Fibroblast of skin of scalp (primary cell): ENCODE measurements at places on chromosomes 3 and 15.

DNA sequence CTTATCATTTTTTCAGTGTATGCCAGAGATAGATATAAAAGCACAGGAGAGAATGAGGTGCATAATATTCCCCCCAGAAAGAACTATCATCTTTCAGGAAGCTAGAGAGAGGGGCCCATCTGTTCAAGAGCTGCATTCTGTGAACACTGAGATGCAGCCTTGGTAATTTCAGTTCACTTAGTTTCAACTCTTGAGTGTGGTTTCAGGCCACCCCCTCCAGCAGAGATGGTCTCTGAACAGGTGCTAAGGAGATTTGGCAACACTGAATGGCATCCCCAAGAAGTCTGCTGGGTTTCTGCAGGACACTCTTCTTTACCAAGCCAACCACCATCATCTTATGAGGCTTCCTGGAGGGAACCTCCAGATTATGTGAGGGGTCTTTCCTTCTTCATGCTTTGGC lies 30.4 kb upstream of the LIMD1 start:
- no peak for DNase-seq

- DNase-seq, result no peak
Observed at GRCh38 chr3:15043408-15044171, 21.5 kb downstream of the MRPS25 start.

GRCh38 chr15:90750186-90750585 lies 33.0 kb downstream of the BLM start:
- no peak for DNase-seq

GRCh38 chr3:157574531-157574930 lies 71.3 kb upstream of the VEPH1 start:
- DNase-seq, result no peak

GRCh38 chr15:72365844-72366243 lies 10.0 kb downstream of the HEXA start:
- no peak for DNase-seq

DNA sequence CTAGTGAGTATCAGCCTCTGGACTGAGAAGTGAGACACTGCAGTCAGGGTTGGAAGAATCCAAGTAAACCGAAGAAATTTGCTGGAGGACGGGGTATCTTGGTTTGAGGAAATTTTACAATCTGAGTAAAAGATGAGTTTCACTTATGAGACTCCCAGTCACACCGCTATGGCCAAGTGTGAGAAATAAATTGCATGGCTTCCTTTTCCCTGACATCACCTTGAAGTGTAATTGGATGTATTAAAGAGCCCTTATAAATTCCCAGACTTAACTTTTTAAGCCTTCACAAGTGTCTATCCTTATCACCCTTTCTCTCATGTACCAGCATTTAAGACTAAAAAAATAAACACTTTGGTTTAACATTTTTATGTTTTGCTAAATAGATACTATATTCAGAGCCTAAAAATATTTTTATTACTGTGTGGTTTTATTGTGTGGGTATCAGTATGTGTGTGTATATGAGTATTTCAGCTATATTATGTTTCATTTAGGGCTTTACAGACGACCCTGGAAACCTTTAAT lies 23.8 kb downstream of the USP3 start:
- peak; percentile 27 for DNase-seq

DNA sequence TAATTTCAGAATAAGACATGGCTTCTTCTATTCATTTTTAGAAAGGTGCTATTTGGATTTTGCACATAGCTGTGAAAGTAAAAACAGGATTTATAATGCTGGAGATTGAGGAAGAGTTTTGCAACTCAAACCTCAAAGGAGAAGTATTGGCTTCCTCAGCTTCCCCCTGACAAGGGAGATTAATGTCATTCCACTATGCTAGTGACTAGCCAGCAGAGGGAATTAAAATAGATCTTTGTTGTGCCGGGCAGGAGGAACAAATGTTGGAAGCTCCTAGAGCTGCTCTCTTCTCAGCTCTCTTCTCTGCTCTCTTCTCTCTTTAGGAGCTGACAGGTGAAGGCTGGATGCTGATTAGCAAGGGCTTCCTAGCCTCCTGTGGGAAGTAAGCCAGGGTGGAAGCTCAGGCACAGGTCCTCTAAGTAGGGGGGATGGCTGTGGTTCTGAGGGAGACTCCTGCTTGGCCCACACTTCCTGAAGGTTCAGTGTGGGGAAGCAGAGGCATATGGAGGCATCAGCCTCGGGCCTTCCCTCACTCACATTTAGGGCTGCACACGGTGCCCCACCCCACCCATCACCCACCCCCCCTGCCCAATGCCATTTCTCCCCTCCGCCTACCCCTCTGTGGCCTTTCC lies 29.6 kb downstream of the CX3CR1 start:
- DNase-seq, result peak; percentile 13

DNA sequence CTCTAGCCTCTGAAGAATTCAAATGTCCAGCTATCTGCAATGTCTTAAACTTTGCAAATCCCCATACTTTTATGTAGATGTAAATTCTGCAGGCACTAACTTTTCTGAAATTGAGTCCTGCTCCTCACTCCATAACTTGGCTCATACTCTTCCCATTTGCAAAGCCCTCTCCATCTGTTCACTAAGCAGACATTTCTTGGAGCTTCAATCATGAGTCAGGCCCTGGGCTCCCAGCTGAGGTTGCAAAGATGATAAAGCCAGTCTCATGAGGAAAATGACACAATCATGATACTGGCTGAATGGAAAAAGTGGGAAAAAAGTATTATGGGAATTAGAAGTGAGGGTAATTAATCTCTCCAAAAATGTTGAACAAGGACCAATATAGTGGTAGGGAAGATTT lies 507.6 kb downstream of the NR2F2 start:
- DNase-seq, result no peak

- no peak for DNase-seq
Observed at GRCh38 chr15:29466292-29466691, 196.7 kb upstream of the NSMCE3 start.

DNA sequence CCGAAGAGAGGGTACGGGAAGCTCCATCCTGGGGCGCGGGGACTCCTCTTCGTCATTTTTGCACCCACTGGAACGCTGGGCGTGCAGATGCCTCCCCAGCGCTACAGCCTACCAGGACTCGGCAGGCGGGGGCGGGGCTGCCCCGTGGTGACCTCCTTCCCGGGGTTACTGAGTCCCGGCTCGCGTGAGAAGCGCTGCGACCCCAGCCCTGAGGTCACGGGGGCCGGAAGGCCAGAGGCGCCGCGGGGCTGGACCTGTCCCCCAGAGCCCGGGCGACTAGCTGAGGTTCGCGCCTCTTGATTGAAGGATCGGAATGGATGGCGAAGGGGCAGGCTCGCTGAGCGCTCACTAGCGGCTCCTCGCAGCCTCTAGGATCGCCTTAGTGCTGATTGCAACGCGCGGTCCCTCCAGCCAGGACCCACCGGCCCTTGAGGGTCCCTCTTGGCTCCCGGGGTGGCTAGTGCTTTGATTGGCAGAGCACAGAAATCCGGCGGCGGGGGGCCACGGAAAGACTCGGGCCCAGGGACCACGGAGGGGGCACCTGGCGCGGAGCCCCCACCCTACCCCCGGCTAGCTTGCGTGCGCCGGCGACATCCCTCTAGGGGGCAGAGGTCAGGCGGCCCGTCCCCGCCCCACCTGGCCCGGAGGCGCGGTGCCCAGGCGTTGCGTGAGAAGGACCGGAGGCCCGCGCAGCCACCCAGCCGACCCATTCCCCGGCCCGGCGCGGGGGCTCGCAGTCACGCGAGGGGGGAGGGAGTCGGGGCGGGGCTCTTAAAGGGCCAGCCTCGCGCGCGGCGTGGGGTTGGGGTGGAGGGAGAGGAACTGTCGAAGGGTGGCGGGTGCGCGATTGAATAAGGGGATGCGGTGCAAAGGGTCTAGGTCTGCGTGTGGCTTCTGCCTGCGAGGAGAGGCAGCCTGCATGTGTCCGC lies 781 bp upstream of the CYP1A1 start:
- DNase-seq, result peak; percentile 28

DNA sequence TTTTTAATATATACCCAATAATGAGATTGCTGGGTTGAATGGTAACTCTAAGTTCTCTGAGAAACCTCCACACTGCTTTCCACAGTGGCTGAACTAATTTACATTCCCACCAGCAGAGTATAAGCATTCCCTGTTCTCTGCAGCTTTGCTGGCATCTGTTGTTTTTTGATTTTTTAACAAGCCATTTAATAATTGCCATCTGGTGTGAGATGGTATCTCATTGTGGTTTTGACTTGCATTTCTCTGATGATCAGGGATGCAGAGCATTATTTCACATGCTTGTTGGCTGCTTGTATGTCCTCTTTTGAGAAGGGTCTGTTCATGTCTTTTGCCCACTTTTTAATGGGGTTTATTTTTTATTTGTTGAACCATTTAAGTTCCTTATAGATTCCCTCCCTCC lies 75.0 kb upstream of the EPHB3 start:
- no peak for DNase-seq

- DNase-seq, result no peak
Observed at GRCh38 chr3:159657176-159657575, 331.5 kb upstream of the IL12A start.

DNA sequence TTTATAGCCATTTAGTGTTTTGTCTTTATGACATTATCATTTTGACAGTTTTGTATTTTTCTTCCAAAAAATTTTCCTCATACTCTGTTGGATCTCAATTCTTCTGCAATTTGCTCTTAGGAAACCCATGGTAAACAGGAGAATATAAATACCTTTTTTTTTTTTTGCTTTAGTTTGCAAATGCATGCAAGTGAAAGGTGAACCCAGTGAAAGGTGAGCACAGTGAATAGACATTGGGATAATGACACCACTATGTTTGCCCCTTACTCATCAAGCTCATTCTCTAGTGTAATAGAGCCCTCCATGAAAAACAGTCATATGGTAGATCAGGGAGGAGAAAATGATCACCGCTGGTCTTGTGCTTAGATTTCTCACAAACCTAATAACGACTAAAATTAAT lies 59.0 kb upstream of the TRPC1 start:
- DNase-seq, result no peak

- DNase-seq, result no peak
Observed at GRCh38 chr3:25110642-25111041, 317.4 kb upstream of the RARB start.

DNA sequence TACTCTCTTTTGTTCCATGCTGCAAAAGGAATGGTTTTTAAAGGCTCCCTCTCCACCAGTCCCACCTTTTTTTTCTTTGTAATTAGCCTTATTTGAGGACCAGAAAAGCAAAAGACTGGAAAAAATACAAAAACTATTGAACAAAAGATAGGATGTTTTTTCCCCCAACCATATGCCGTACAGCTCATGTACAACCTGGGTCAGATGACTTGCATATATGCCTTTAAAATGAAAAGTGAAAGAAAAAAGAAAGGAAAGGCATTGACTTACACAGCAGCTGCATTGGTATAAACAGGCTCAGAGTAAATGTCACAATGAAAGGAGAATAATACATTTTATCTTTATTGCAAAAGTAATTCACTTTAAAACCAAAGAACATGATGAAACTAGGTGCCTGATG lies 69.5 kb upstream of the CMC1 start:
- DNase-seq, result no peak

- peak; percentile 84 for DNase-seq
Observed at GRCh38 chr3:191141728-191142127, 57.3 kb upstream of the OSTN start.

- peak; percentile 13 for DNase-seq
Observed at GRCh38 chr3:142963516-142964448, at the start of gene PAQR9. TSS of gene PAQR9 (minus strand) at chr3:142963674. CDS start at chr3:142963336, 338 bp downstream.

GRCh38 chr15:101308604-101309435 lies 13.8 kb upstream of the SNRPA1 start:
- DNase-seq, result no peak

DNA sequence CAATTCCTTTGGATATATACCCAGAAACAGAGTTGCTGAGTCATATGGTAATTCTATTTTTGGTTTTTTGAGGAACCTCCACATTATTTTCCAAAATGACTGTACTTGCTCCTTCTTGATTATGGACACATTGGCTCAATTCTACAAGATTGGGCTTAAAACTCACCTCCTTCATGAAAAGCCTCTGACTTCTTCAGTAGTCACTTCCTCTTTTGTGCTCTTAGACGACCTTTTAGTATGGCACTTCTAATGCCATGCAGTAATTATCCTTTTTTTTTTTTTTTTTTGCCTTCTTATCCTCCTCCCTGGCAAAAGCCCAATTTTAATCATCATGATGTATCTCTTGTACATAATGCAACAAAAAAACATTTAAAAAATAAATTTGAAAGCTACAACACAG lies 33.0 kb upstream of the ABHD17C start:
- no peak for DNase-seq

- peak; percentile 67 for DNase-seq
Observed at GRCh38 chr3:12158387-12159226, at the start of gene TIMP4. TSS of gene TIMP4 (minus strand) at chr3:12158912. CDS start at chr3:12158840, 72 bp downstream.
